Activated CD8-positive, alpha-beta memory T cell treated with anti-CD3 and anti-CD28 coated beads, Interleukin-2, amount 50 U/mL, for 4 hours (primary cell): ENCODE measurements at places on chromosomes 1 and 21.

- no peak for DNase-seq
These were observed 69.8 kb upstream of the RGS18 start for GRCh38 chr1:192088496-192088895.

DNA sequence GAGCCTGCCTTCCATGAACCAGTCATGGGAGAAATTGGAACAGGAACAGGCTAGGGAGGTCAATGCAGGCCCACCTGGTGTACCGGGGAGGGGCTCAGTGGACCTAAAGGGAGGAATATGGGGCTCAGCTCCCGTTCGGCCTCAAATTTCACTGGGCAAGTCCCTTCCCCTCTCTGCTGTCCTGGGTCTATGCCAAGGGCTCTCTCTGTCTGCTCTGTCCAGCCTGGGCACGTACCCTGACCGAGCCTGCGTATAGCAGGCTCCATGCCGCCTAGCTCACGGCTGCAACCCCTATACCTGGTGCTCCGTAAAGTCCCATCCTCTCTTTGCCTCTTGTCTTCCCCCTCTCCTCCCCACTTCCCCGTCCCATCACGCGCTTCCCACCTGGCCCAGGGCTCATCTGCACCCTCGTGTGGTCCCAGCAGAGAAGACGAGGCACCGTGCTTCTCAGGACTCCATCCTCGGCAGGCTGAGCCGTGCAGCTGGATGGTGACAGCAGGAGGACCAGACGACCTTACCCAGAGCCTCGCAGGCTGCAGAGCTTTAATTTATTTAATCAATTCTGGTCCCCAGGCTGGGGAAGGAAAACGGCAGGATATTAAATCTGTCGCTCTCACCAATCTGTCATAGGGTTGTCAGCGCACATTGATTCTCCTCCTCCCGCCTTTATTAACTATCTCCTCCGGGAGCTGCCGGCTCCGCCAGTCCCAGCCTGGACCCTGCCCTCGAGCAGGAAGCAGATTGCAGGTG, 25.0 kb upstream of the DISP3 start:
- DNase-seq: no peak

- no peak for DNase-seq
These were observed 84.9 kb downstream of the KIF14 start for GRCh38 chr1:200535605-200536004.

DNA sequence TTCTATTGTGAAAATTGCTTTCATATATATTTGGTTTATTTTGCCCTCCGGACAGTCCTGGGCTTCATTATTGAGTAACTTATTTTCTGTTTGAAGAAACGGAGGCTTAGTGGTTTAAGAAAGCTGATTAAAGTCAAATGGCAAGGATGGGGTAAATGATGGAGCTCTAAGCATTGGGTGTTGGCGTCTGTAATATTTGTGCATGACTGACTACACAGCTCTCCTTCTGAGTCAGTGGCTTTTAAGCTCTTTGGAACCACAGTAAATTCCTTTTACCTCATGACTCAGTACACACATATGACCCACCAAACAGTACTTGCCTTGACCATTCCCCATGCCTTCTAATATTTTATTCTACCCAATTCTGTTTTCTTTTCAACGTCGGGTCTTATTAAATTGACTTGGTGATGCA, 21.0 kb downstream of the B3GALT5 start:
- DNase-seq: no peak

- DNase-seq: no peak
These were observed 92.3 kb downstream of the COQ8A start for GRCh38 chr1:227032396-227032795.

DNA sequence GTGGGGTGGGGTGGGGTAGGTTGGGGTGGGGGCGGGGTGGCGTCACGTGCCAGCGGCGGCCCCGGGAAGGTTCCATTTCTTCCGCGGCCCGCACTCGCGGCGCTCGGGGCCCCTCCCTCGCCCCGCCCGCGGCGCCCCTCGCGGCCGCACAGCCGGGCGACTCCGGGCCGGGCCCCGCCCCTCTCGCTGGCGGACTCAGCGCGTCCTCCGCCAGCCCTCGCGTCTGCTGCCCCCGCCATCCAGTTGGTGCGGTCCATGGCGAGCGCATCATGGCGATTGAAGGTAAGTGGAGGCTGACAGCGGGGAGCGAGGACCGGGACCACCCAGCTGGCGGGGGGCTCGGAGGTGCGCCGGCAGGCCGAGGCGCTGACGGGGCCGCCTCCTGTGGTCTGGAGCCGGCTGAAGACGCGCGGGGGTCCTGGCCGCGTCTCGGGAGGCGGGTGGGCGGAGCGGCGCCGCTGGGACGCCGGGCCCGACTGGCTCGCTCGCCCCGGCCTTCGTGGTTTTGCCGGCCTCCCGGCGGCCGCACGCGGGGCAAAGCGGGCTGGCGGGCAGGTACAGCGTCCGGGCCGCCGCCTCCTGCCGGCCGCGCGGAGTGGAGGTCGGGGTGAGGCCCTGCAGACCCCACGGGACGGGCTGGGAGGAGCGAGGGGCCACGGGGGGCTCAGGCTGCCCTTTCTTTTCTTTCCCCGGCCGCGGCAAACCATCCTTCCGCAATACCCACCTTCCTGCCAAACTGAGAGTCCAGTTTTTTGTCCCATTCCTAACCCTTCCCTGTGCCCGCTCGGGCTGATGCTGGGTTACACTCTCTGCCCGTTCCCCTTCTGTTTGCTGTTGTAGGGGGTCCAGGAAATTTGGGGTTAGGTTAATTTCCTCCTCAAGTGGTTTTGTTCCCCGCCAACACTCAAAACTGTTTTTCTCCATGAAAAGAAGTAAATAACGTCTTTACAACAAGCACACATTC, at the start of gene SYT14:
TSS of gene SYT14 (plus strand) at position 222 of the 964 bp plus-strand sequence. CDS start at position 270, 48 bp downstream.
- DNase-seq: no peak

- DNase-seq: no peak
These were observed 21.7 kb downstream of the UBE4B start for GRCh38 chr1:10054465-10054864.

GRCh38 chr1:178169649-178170048, 75.7 kb downstream of the RASAL2 start:
- DNase-seq: no peak

DNA sequence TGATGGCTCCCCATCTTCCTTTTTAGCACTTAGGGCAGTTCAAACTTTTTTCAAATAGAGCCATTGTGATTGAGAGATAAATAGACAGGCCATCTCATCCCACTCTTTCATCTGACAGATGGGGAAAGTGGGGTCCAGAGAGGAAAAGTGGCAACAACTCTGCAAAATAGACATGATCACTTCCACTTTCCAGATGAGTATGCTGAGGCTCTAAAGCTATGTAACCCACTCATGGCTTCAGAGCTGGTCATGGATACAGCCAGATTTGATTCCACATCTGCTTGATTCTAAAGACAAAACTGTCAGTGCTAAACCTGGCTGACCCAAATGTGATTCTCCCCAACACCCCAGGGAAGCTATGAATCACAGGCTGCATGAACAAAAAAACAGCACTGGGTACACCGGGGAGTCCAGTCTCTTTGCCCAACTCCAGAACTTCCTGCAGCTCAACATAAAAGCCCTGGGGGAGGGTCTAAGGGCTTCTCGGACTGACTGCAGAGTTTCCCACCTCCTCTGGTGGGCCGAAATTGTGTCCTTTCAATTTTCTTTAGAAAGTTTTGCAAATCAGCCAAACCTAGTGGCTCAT, 59.3 kb downstream of the PLPP3 start:
- no peak for DNase-seq

- no peak for DNase-seq
These were observed 16.2 kb downstream of the BTF3L4 start for GRCh38 chr1:52072291-52072690.

- DNase-seq: no peak
These were observed 79.3 kb downstream of the USP25 start for GRCh38 chr21:15809065-15809464.

- DNase-seq: no peak
These were observed 126.4 kb downstream of the FAM78B start for GRCh38 chr1:166040202-166040997.

GRCh38 chr1:236102611-236103010, 37.7 kb upstream of the NID1 start:
- no peak for DNase-seq

GRCh38 chr1:26431979-26432695, at the start of gene DHDDS:
Gene DHDDS, plus strand, starts transcription at chr1:26432321. Its CDS starts 625 bp downstream, at chr1:26432946.
- peak; percentile 99 for DNase-seq

- DNase-seq: no peak
These were observed 5.4 kb downstream of the SLC6A9 start for GRCh38 chr1:44025816-44026215.

- DNase-seq: no peak
These were observed 754 bp upstream of the LSS start for GRCh38 chr21:46229133-46229922.

DNA sequence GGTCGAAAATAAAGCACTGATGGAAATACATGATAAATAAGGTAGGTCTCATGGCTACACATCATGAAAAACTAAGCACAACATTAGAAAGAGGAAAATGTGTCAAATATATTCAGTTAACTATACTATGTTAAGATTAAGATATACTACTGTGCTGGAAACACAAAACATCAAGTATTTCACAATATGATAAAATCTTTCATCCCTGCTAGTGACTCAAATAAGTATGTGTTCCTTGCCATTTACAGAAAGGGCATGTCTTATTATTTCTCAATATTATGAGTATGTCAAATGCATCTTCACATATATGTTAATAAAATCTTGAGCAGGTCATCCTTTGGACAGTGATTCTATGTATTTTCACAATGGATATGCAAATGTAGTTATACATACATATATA, 1260.1 kb upstream of the ADGRL2 start:
- DNase-seq: no peak

DNA sequence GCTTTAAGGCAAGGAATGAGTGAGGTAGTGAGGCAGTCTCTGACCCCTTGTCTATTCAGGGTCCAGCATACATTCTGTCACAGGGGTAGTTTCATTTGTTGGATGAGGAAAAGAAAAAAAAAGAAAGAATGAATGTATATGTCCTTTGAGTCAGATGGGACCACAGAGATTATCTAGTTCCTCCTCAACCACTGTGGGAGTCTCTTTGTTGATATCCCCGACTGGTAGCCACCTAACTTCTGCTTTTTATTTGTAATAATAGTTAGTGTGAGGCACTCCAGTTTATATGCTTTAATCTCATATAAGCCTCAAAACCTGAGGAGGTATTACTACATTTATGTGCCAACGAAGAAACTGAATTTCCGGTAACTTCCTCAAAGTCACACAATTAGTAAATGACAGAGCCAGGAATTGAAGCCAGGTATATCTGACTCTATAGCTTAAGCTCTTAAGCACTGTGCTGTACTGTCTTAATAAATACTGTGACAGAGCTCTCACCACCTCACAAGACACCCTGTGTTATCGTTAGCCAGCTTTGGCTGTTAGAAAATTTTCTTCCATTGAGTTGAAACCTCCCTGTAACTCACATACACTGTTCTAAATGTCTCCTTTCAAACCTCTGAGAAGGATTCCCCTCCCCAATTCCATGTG, 82.2 kb downstream of the MDM4 start:
- DNase-seq: no peak

DNA sequence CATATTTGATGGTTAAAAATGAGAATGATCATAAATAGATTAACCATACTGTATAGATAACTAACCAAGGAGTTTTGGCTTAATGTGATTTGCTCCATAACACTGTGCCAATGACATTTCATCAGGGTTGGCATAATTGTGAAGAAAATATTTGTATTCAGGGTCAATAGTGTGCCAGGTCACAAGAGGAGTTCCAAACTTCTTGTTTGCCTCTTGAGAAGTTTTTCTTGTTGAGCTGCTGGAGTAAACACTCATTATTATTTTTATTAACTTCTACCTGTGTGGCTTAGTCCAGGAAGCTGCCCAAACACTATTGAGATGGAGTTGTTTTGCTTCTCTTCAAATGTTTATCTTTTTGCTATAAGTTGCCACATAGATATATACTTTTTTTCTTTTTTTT, 7.5 kb downstream of the MAP7D1 start:
- DNase-seq: no peak

DNA sequence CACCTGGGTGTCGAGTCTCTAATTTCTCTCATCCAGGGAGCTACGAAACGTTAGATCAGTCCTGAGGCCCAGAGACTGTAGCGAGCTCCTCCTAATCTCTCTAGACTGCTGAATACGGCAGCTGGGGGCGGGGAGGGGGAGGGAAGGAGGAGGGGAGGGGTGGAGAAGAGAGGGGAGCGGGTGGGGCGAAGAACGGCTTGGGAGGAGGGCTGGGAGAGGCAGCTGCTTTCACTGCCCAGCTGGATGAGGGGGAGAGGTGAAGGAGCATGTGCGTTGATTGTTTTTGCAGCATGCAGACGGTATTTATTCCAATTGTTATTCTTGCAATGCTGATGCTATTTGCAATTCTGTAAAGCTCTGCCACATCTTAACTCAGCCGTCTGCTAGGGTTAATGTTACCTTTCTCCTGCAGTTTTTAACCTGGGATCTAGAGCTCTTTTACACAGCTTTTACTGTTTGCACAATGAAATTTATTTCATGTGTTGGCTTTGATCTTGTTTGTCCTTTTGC, 790 bp downstream of the DNAJC6 start:
- DNase-seq: no peak

DNA sequence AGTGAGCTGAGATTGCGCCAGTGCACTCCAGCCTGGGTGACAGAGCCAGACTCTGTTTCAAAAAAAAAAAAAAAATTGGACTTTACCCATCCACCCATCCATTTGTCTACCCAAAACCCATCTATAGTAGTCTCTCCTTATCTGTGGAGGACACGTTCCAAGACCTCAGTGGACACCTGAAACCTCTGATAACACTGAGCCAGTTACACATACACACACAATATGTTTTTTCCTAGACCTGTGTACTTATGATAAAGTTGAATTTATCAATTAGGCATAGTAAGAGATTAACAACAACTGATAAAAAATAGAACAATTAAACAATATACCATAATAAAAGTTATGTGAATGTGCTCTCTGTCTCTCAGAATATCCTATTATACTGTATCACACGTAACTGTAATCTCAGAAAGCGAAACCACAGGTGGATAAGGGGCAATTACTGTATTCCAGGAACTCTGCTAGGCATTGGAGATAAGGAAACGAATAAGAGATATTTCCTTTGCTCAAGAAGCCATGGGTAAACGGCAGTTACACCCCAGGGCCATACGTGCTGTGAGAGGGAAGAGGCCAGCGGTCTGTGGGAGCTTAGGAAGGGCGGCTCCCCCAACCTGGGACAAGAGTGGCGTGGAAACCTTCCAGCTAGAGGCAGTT, 84.2 kb upstream of the DISP3 start:
- no peak for DNase-seq

GRCh38 chr1:26234644-26235370, 807 bp downstream of the CEP85 start:
- peak; percentile 24 for DNase-seq

DNA sequence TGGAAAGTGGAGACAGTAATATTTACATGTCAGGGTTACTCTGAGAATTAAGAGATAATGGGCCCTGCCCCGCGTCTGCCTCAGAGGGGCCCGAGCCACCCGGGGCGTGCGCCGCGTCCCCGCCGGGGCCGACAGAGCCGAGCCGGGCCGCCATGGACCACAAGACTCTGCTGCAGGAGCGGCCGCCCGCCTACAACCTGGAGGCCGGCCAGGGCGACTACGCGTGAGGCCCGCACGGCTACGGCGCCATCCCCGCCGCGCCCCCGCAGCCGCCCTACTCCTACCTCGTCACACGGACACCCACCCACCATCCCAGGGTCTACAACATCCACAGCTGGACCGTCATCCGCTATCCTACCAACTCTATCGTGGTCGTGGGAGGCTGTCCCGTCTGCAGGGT, 35.1 kb upstream of the LRRC39 start:
- no peak for DNase-seq
